ENCODE measurements at places on chromosomes 3 and 15.

- no peak for DNase-seq
These were observed 1.8 kb upstream of the ZMYND10 start for GRCh38 chr3:50347187-50347813.

- DNase-seq, result no peak
These were observed 10.4 kb upstream of the ACAP2 start for GRCh38 chr3:195453236-195453635.

DNA sequence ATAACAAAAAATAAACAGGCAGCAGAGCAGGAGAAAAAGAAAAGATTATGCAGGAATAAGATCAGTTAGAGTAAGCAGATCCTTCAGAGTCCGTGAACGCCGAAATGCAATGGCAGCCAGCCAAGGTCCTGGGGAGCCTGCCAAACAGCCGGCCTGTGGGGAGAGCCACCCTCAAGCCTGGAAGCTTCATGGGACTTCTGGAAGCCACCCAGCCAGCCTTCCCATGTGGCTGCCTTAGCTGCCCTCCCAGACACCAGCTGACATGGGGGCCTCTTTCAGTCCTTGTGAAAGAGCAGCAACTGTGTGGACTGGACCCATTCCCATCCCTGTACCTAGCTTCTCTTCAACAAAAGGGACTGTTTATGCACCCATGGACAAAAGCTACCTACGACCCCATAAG, 64.9 kb upstream of the RAD18 start:
- no peak for DNase-seq

- no peak for DNase-seq
These were observed 82.5 kb downstream of the RFTN1 start for GRCh38 chr3:16430717-16431630.

DNA sequence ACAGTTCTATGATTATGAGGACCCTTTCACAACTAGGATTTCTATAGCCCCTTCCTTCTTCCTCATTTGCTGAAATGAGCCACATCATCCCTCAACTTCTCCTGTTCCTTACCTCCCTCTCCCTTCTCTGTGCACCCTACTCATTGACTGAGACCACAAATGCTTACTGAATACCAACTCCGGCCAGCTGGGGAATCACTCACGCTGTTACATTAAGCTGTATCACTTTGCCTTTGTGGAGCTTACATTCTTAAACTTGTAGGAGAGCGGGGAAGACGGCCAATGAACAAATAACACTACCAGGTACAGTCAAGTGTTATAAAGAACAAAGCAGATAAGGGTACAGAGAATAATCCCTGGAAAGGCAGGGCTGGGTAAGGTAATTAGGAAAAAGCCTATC, 5.7 kb downstream of the SUCLG2 start:
- DNase-seq, result no peak

GRCh38 chr15:67063689-67064606, 1.5 kb upstream of the SMAD3 start:
- no peak for DNase-seq

DNA sequence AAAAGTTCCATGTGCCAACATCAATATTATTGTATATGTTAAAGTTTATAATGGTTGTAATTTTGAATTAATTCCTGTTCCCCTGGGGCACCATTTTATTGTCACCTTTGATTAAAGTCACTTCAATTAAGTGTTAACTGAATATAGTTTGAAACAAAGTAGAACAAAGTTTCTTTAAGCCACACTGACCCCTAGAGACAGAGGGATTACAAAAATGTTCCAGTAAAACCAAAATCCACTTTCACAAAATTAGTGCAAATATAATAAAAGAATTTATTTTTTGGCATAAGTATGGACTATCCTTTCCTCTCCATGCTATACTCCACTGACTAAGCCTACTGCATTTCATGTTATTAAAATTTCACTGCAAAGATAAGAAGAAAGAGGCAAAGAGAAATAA, 123.9 kb downstream of the ZMAT3 start:
- no peak for DNase-seq

DNA sequence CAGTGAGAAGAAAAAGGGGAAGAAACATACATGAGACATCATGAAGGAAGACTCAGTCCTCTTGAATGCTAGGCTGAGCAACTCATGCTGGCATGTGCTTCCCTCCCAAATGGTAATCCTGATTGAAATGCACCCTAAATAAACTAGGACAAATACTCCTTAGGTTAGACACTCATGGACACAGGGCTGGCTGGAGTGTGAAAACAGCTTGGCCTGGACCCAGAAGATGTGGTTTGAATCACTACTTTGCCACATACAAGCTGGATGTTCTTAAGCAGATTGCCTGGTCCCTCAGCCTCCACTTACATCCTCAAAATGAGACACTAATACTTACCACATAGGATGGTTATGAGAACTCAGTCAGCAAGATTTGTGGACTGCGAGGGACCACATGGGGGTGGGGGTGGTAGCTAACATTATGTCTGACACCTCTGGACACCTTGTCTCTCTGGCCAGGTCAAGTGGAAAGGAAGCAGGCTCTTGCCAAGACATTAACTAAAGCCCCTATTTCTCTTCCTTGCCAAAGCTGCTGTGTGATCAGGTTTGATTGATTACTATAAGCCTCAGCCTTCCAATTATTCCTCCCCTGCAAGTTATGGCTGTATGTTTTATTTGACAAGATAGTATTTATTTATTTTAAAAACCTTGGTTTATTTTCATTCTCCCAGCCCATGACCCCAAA, 138.9 kb upstream of the SLC7A14 start:
- DNase-seq, result no peak

DNA sequence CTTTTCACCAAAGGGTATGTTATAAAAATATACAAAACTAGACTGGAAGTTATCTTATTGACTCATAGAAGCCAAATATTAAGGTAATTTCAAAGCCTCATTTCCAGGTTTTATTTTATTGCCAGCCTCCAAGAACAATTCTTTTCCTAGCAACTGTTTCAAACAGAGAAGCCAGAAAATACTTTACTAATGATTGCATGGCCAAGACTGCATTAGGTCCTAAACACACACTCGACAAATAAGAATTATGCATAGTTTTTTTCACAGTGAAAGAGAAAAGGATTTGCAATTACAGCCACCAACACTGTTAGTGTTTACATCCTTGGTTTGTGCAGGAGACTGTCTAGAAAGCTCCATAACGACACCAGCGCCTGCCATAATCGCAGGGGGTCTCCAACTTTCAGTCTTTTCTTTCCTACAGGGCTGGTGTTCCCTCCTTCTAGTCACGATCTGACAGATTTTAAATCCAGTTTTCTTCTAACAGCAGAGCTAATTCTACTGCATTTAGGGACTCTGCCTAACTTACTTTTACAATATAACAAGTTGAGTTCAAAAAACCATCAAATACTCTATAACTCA, 58.1 kb downstream of the CLASP2 start:
- no peak for DNase-seq

DNA sequence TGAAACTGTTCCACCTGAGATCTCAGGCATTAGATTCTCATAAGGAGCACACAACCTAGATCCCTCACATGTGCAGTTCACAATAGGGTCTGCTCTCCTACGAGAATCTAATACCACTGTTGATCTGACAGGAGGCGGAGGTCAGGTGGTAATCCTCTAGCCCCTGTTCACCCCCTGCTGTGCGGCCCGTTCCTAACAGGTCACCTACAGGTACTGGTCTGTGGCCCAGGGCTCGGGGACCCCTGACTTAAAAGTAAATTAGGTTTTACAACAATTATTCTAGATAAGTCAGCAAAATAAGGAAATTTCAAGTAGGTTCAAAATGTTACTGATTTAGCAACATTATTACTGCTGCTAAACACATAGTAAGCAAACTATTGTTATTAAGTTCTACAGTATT, 58.2 kb downstream of the CFAP20DC start:
- no peak for DNase-seq

- no peak for DNase-seq
These were observed 699 bp upstream of the SHOX2 start for GRCh38 chr3:158106766-158107471.

DNA sequence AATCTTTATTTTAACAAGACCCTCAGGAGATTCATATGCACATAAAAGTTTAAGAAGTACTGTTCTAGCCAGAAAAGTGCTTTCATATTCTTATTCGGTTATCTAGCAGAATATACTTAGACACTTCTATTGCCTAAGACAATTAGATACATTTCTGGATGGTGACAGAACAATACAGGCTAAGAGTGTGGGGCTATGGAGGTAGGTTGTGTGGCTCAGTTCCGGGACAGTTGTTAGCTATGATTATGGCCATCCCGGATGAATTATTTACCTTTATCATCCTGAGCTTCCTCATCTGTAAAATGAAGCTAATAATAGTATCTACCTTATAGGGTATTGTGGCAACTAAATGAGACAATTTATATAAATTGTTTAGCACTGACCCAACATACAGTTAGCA, 6.6 kb downstream of the FAM98B start:
- DNase-seq, result no peak

DNA sequence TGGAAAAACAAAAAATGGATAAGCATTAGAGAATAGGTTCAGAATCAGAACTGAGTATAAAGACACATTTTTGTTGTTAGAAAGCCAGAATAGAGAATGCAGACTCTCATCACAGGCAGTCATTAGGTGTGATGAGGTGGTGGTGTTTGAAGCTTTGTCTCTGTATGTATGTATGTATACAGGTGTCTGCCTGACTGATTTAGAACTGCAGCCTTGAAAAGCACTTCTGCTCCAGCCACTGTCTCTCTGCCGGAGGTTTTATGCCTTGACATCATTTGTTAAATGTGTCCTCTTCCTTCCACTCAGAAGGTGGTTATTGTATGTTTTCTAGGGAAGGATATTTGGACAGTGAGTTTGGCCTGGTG, 80.7 kb upstream of the ZBED2 start:
- no peak for DNase-seq

- DNase-seq, result no peak
These were observed 627 bp upstream of the PLS1 start for GRCh38 chr3:142595581-142595950.

DNA sequence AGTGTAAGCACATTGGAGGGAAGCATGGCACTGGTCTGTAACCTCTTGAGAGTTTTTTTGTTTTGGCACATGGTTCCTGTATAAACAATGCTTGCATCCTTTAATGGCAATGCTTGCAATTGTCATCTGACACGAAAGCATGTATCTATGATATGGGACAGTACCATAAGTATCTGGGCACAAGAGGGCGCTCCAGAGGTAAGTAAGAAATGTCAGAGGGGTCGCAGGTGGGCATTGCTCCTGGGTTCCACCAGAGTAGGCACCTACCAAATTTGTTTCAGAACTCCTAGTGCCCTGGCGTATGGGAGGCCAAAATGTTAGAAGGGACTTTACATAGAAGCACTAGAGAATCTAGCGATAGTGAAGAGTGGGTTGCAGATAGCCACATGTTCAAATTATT, 58.7 kb upstream of the BCHE start:
- DNase-seq, result no peak

DNA sequence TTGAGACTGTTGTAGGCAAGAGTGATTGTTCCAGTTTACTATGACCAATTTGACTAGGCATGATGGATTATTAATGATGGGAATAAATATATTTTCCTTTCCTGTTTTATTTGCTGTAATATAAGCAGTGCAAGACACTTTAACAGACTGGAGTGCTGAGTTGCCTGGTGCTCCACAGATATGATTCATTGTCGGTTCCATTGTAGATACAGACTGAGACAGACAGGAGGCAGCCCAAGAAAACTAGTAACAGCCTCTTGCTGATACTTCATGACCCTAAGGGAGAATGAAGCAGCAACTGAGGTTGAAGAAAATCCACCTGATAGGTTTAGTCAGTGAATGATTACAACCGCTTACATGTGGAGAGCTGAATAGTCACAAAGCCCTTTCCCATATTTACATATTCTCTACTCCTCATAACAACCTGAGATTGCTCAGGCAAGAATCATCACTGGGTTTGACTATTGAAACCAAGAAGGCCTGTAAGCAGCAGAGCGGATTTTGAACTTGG, 235.1 kb upstream of the TPRG1 start:
- no peak for DNase-seq

DNA sequence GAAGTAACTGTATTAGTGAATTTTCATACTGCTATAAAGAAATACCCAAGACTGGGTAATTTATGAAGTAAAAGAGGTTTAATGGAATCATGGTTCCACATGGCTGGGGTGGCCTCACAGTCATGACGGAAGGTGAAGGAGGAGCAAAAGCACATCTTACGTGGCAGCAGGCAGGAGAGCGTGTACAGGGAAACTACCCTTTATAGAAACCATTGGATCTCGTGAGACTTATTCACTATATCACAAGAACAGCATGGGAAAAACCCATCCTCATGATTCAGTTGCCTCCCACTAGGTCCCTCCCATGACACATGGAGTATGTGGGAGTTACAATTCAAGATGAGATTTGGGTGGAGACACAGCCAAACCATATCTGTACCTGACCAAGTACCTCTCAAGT, 812.3 kb upstream of the ALCAM start:
- DNase-seq, result no peak

- peak; percentile 73 for DNase-seq
These were observed 35.5 kb upstream of the PLCL2 start for GRCh38 chr3:16849229-16849628.

DNA sequence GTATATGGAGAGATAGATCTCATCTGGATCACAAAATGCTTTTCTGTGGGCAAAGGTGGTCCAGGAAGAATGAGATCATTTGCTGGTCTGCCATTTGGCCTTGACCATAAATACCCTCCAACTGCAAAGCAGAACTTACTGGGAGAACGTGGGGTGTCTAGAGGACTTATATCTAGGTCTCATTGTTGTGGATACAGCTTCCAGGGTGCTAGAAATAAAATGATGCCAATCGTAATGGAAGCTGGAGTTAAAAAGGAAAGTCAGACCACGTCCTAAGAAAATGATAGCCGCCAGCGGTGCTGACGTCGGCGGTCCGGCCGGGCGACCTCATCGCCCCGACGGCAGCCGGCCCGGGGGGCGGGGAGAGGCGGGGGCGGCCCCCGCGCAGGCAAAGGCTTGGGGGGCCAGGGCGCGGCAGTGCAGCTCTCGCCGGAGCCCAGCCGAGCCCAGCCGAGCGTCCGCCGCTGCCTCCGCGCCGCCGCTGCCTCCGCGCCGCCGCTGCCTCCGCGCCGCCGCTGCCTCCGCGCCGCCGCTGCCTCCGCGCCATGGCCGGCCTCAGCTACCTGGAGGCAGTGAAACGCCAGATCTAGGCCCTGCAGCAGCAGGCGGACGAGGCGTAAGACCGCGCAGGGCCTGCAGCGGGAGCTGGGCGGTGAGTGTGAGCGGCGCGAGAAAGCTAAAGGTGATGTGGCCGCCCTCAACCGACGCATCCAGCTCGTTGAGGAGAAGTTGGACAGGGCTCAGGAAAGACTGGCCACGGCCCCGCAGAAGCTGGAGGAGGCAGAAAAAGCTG, 89.5 kb downstream of the EOMES start:
- no peak for DNase-seq
